ENCODE measurements at places on chromosomes 6 and 20.

DNA sequence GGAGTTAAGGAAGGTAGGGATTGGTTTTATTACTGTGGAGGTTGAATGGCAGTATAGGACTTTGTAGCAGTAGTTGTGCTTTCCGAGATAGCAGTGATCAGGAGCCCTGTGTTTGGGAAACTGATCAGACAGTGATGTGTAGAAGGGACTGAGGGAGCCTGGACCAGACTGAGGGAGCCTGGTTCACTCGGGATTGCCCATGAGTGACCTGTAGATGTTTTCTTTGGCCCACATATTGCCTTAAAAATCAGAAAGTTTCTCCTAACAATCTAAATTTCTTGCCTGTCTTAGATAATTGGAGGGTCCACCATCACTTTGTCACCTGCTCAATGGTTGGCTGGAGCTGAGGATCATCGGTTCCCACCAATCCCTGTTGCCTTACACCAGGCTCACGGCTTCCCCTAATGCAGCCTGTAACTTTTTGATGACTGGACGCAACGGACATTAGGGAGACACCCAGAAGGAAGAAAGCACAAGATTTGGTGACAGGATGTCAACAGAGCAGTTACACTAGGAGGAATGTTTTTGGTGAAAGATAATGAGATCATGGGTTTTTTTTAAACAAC is 1.1 kb downstream of the CDS2 start:
- no peak for DNase-seq

DNA sequence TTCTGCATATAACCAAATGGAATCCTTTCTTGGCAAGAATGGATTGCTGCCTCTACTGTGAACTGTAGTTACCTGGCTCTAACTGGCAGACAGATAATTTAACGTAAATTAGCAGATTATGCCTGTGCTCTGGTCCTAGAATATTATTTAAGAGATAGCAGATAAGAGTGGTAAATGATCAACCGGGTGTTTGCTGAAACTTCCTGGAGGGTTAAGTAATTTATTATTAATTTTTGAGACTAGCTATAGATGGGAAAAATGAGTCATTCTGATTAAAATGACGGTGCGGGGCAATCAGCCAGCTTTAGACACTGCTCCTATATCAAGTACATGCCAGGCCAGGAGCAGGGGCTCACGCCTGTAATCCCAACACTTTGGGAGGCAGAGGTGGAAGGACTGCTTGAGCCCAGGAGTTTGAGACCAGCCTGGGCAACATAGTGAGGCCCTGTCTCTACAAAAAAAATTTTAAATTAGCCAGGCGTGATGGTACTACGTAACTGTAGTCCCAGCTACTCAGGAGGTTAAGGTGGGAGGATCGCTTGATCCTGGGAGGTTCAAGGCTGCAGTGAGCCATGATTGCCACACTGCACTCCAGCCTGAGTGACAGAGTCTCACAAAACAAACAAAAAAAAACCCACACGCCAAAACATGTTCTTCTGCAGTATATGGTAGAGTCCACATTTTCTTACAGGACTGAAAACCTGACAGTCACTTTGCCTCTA is 22.6 kb downstream of the B4GALT5 start:
- no peak for DNase-seq

DNA sequence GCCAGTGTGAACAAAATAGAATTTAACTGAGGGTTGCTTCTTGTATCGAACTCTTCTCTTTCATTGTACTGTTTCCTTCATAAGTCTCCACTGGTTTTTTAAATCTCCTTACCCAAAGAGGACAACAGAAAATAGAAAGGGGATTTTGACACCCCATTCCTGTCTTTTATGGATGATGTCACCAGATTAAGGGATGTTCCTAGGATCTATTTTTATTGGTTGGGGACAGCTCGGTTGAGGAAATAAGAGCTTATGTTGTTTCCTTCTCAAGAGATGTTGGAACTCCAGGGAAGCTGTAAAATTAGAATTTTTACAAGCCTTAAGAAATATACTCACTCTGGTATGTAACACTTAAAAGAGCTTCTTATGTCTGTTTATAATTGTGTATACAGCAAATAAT is 171.5 kb downstream of the PHF3 start:
- DNase-seq, result no peak

DNA sequence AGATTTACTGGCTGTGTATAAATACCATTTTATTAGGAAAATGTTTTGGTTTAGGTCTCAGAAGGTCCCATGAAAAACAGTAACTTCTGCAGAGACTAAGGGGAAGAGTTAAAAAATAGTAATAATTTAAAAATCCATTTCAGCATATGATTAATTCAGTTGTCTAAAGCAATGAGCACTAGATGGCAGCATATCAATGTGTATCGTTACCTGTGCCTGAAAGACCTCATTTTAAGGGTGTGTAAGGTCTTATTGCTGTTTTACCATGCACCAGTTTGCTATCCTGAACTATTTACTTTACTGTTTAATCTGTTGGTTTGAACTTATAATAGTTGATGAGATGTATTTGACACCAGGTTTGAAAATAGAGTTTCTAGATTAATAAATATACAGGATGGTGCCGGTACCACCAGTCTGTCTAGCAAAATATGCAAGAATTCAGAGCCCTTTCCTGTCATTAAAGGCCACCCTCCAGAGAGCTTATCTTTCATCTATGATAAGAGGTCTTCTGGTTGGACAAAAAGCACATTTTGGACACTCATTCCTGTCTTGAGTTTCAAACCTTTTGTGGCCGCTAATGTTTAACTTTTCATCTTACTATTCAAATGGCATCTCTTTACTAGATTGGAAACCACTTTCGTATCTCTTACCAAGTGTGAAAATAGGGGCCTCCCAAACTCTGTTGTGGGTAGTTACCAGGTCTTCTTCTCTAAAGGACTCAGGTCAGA is 8.9 kb upstream of the AHI1 start:
- no peak for DNase-seq

DNA sequence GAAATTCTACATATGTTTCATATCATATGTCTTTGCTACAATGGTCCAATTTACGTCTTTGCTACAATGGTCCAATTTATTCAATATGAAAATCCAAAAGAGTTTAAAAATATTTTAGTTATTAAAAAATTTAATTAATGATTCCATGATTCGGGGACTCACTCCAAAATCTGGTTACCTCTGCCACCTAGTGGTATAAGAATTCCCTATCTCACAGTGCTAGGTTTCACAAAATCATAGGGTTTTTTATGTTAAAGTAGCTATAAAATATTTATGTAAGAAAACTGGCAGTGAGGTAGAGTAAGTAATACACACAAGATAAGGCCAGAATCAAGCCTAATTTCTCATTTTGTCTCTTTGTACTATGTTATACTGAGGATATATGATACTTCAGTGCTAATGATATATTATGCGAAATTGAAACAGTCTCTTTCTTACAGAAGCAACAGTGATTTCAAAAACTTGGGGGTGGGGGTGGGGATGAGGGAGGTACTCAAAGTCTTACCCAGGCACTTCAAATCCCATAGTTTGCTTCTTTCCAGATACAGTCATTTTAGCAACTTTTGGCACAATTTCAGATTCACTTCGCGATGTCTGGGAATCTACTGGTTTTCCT is 52.3 kb downstream of the HBS1L start:
- no peak for DNase-seq

- DNase-seq, result no peak
Observed at GRCh38 chr6:37303891-37304503, 46.1 kb upstream of the TMEM217 start.
